ENCODE measurements at places on chromosomes 7 and 10.

DNA sequence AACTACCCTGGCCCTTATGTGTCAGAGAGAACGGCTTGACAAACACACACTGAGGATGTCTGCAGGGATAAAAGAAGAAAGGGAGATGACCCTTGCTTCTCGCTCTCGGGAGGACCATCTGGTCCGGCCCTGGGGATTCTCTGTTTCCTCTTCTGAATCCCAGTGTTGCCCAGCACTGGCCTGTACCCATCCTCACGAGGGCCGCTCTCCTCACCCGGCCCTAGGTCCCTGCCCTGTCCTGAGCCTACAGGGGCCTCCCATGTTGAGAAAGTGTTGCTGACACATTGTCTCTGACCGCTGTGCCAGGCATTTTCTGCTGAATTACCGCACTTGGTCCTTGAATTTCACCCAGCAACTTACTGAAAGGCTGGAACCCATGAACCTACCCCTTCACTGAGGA is 171.9 kb upstream of the LANCL2 start:
- no peak for DNase-seq

DNA sequence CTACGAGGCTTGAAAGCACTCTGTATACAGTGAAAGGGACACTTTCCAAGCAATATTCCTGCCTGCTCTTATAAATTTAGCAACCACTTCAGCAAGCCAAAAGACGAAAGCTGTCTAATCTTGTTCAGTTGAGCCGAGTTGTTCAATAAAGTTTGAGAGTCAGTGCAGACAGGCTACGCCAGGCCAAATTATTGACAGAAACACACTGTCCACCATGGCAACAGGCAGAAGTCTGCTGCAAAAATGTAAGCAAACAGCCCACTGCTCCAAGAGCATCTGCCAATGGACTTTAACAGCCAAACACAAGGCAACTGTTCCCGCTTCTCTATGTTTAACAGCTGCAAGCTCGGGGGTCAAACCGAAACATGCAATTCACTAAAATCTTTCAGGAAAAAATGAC is 85.7 kb downstream of the GLI3 start:
- no peak for DNase-seq

- no peak for DNase-seq
These were observed 799 bp downstream of the KCNK18 start for GRCh38 chr10:117198088-117198487.

GRCh38 chr7:33195264-33195663 is 65.9 kb downstream of the BBS9 start:
- DNase-seq = peak; percentile 82

DNA sequence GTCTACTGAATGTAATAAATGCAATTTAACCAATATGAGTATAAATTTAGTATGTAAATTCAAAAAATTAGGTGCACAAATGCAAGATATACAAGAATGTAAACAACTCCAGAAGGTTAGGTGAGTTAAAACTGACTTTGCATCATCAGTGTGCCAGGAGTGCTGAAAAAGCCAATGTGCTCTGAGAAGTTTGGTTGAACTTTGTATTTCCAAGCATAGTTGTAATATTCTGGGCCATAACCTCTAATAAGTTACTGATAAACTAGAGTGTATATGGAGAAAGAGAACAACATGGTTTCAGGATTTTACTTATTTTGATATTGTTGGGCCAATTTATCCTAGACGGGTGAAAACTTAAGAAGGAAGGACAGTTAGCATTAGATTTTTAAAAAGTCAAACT is 876.9 kb upstream of the GHITM start:
- DNase-seq = no peak

GRCh38 chr7:37198906-37199485 is 249.7 kb downstream of the ELMO1 start:
- DNase-seq = peak; percentile 93

DNA sequence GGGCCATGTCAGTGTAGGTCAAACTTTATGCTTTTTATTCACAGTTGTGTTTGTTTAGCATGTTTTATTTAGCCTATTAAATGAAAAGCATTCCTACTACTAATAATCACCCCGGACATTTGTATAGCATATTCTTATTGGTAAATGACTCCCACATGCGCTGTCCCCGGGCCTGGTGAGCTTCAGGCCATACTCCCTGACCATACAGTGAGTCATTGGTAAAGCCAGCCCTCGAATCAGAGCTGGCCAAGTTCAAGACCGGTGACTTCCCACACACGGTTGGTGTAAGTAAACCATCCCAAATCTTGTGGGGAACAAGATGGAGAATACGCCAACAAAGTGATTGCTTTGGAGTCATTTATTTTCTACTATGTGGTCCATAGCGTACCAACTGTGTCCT is 238.7 kb upstream of the TCF7L2 start:
- no peak for DNase-seq

DNA sequence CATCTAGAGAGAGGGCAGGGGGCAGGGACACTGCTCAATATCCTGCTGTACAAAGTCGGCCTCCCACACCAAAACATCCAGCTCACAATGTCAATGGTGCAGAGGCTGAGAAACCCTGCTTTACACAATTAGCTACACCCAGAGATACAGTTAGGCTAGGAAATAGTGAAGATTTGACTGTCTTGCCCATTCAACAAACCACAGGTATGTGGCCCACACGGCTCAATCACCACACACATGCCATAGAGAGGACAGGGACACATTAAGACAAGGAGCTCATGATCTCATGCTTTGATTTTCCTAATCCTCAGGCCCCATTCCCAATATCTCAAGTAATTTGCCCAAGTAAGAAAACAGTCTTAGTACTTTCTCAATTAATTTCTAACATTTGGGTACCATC is 110.4 kb downstream of the OSBPL3 start:
- no peak for DNase-seq

- no peak for DNase-seq
These were observed 651.5 kb downstream of the LRMDA start for GRCh38 chr10:76082956-76083355.

- DNase-seq = no peak
These were observed 24.4 kb downstream of the CACNA2D1 start for GRCh38 chr7:82419200-82419599.

- DNase-seq = peak; percentile 92
These were observed 124.4 kb downstream of the TACC2 start for GRCh38 chr10:122113161-122113944.

- DNase-seq = no peak
These were observed 527.4 kb downstream of the DNAJB6 start for GRCh38 chr7:157863906-157864810.

DNA sequence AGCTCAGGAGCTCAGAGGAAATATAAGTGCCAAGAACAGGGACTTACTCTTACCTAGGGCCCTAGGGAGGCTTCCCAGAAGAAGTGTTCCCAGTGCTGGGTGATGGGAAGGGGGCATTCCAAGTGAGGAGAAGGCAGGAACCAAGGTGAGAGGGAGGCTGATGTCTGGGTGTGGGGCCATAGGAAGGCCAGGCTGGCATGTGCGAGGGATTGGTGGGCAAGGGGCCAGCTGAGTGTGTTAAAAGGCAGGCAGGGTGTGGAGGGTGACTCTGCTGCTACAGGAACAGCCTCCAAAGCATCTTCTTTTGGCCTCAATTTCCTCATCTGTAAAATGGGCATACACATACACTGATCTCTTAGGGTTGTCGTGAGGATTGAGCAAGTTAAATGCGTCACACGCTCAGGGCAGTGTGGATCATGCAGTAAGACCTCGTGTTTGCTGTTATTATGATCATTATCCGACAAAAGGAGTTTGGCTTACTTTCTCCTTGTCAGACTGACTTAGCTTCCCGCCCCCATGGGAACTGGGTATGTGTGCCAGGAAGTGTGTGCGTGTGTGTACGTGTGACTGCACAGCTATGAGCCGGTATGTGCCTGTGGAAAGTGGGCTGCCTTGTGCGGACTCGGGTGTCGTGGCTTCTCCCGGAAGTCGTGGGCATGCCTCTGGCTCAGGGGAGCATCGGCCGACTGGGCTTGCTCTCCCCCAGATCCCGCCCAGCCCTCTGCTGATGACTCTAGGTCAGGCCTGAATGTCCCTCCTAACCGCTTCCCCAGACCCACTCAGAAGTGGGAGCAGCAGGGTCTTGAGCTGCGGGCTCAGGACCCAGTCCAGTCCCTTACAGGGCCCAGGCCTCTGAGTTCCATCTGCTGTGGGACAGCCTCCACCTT is 59.6 kb downstream of the NEURL1 start:
- no peak for DNase-seq

GRCh38 chr10:75538144-75538543 is 106.7 kb downstream of the LRMDA start:
- DNase-seq = no peak

GRCh38 chr7:140137078-140137477 is 39.7 kb downstream of the KDM7A start:
- DNase-seq = no peak

DNA sequence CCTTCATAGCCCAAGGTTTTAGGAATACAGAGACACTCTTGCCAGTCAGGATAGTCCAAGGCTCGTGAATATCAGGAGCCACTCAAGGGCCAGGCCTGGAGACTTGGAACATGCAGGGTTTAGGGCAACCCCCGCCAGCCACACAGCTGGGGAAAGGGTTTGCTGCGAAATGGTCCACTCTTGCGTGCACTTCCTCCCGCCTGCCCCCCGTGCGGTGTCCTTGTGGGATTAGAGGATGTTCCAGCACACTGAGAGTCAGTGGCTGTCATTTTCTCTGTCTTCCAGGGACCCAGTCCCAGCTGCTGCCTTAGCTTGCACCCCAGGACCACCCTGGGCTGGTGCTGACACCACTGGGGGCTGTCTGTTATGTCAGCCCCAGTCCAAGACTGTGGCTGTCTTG is 38.5 kb downstream of the POR start:
- no peak for DNase-seq

DNA sequence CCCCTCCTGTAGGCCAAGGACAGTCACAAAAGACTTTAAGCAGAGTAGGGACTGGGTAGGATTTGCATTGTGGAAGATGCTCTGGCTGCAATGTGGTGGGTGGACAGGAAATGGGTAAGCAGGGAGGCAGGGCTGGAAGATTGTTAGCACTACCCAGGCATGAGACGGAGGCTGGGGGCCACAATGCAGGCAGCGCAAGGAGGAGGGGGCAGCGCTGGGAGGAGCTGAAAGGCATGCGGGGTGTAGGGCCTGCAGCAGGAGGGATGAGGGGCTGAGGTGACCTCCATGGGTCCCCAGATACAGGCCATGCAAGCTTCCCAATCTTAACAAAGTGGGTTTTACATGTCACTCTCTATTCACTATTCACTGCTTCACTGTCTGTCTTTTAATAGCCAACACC is 213.1 kb downstream of the CXCL12 start:
- no peak for DNase-seq

DNA sequence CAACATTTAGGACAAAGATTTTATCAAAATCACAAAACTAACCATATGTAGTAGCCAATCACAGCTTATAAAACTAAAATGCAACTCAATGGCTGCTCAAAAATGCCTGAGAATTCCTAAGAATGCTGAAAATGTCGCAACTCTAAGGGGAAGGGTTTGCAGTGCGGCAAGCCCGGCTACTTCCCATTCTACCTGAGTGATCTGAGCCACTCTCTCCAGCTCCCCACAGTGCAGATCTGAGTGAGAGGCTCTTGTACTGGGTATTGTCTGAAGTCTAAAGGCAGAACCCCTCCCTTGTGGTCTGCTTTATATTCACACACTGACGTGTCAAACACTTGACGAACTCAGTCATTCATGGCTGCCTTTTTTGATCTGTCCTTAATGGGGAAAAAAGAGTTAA is 28.9 kb downstream of the RAB11FIP2 start:
- DNase-seq = no peak

GRCh38 chr7:102890292-102890970 is 22.4 kb upstream of the LRRC17 start:
- no peak for DNase-seq

DNA sequence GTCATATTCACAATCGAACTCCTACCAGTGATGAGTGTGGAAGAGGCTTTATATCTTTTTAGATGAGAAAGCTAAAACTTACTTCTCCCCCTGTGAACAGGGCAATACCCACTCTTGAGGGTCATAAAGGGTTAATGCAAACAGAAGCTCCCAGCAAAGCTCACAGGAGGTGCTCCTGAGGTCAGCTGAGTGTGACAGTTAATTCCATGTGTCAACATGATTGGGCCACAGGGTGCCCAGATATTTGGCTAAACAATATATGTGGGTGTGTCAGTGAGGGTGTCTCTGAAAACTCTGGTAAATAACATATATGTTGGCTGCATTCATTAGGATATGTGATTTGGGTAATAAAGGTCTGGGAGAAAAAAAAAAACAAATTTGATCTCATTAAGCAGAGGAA is 86.0 kb downstream of the HIP1 start:
- no peak for DNase-seq

- peak; percentile 73 for DNase-seq
These were observed 49.0 kb downstream of the ADD3 start for GRCh38 chr10:110056822-110057221.

GRCh38 chr7:16889851-16890415 is 8.2 kb upstream of the AGR3 start:
- DNase-seq = no peak

DNA sequence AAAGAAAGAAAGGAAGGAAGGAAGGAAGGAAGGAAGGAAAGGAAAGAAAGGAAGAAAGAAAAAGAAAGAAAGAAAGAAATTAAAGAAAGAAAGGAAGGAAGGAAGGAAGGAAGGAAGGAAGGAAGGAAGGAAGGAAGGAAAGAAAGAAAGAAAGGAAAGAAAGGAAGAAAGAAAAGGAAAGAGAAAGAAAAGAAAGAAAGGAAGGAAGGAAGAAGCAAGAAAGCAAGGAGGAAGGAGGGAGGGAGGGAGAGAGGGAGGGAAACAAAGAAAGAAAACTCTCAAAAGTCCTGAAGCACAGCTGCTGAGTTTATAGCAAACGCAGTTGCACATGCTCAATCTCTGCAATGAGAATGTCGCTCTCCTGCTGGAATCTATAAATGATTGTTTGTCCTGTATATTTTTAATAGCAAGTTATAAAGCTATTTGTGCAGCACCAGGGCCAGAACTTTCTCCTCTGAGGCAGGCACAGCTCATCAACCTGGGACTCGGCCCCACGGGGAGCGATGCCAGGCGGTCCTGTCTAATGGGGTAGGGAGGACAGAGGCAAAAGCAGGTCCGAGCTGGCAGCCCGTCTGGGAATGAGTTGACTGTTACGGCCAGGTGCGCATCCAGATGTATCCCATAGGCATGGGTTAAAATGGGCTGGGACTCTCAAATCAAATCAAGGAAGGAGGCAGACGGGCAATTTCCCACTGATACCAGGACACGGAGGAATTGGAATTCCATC is 118.0 kb upstream of the PFKP start:
- no peak for DNase-seq

DNA sequence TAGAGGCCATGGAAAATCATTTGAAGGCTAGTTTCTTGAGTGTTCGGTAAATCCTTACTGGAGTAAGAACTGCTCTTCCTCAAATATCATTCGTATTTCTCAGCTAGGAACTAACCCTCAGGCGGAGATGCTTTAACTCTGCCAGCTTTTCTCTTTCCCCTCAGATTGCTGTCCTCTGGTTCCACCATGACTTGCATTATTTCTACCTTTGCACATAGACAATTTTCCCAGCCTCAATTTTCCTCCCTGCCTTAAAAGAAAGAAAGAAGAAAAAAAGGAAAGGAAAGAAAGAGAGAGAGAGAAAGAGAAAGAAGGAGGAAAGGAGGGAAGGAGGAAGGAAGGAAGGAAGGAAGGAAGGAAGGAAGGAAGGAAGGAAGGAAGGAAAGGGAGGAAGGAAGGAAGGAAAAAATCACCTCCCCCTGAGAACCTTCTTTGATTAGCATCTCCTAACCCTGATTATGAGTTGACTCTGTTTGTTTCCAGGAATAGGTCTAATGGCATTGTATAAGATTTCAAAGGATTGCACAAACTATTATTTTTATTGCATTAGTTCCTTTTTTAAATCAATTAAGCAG is 123.3 kb upstream of the FAM204A start:
- DNase-seq = no peak

GRCh38 chr7:99033765-99034164 is 110.1 kb downstream of the SMURF1 start:
- no peak for DNase-seq

- DNase-seq = no peak
These were observed 5.9 kb downstream of the SEMA3E start for GRCh38 chr7:83643012-83643411.
